Activated naive CD8-positive, alpha-beta T cell treated with anti-CD3 and anti-CD28 coated beads, Interleukin-2, amount 50 U/mL, for 24 hours (primary cell): ENCODE measurements at places on chromosomes 7 and 10.

GRCh38 chr7:74048999-74049599 lies 21.1 kb downstream of the ELN start:
- no peak for DNase-seq

- DNase-seq = no peak
These were observed 207.2 kb downstream of the CELF2 start for GRCh38 chr10:11224792-11225416.

- DNase-seq = no peak
These were observed 3.6 kb downstream of the CLDN15 start for GRCh38 chr7:101233907-101234547.

DNA sequence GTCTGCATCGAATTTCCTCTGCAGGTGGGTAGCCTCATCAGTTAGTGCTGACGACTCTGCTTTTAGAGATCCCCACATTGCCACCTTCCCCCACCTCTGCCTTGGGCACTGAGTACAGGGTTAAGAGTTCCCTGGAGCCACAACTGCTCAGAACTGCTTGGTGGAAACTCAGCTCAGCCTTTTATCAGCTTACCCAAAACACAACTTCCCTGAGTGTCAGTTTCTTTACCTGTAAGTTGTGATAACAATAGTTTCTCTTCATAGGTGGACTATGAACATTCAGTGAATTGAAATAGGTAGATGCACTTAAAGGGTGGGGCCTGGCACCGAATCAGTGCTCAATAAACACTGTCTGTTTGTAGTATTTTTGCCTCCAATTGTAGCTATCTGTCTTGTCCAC lies 11.3 kb downstream of the ASB13 start:
- no peak for DNase-seq

- DNase-seq = no peak
These were observed 516.5 kb downstream of the PHTF2 start for GRCh38 chr7:78315119-78315518.

- no peak for DNase-seq
These were observed 479.9 kb upstream of the AKR1E2 start for GRCh38 chr10:4345877-4346646.

DNA sequence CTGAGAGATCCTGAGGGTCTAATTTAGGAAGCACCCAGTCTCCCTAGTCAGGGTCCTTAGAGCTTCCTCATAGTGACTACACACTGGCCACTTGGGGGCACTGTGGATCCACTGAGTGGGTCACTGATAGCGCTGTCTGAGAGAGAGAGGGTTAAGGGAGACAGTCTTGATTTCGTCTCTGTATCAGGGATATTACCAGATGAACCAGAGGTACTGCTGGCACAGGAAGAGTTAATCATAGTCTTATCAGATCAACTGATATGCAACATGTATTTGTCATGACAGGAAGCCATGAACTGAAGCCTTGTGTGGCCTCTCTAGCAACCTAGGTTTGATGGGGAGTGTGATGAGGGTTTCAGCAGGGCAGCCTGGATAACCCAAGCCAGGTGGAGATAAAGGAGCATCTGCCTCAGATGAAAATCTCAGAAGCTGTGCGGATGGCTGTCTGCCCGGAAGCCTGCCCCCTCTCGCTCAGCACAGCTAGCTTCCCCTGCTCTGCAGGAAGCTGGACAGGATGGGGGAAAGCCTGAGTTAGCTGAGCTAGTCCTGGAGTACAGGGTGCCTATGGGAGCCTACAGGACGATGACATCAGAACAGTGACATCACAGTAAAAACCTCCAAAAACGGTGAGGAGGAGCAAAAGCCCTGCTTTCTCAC lies 214.0 kb upstream of the PRSS1 start:
- DNase-seq = peak; percentile 80

- DNase-seq = no peak
These were observed 199.0 kb upstream of the GRB10 start for GRCh38 chr7:50981743-50982142.

DNA sequence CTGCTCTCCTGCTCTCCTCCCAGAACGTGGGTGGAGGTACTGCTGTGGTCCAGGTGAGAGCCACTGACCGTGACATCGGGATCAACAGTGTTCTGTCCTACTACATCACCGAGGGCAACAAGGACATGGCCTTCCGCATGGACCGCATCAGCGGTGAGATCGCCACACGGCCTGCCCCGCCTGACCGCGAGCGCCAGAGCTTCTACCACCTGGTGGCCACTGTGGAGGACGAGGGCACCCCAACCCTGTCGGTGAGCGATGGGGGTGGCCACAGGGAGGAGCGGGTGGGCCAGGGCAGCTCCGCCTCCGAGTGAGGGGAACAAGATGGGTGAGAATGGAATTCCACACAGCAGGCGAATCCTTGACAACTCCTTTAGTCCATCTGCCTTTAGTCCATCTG lies 22.1 kb upstream of the C10orf105 start:
- no peak for DNase-seq

- no peak for DNase-seq
These were observed 32.0 kb downstream of the AUTS2 start for GRCh38 chr7:69630292-69630691.

GRCh38 chr7:20298486-20298901 lies 32.2 kb upstream of the ITGB8 start:
- DNase-seq = no peak

DNA sequence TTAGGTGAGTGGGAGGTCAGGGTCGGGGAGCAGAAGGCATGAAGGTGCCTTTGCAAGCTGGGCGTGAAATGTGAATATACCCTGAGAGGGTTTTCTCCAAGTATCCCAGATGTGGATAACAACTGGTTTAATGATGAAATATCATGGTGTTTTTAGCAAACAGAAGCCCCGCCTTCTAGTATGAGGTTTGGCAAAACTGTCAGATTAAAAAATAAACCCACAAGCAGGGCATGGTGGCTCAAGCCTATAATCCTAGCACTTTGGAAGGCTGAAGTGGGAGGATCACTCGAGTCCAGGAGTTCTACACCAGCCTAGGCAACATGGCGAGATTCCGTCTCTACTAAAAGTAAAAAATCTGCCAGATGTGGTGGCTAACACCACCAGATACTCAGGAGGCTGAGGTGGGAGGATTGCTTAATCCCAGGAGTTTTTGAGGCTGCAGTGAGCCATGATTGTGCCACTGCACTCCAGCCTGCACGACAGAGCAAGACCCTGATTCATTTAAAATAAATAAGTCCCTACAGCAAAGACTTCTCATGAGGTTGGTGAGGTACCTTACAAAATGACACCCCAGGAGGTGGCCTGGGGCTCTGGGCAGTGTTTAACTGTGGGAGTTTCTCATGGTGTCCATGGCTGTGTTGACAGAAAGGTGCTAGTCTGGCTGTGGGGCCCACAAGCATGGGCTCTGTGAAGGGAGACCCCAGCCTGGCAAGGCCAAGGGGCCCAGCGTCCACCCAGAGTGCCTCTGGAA lies 6.7 kb upstream of the PWWP2B start:
- no peak for DNase-seq

- DNase-seq = no peak
These were observed 54.9 kb downstream of the HK1 start for GRCh38 chr10:69333205-69333604.

DNA sequence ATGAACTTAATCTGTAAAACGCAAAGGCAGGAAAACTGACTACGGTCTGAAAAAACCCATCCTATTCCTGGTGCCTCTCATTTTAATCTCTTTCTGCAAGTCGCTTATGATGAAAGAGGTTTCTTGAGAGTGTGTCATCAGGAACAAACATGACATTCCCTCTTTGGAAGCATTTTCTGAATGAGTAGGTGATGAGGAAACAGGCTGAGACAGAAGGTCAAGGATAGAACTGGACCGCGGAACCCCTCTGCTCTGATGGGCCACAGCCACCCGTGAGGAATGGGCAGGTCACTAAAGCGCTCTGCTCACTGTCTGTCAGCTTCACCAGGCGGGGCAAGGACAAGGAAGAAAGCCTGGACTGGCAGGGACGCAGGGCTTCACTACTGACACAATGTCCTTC lies 28.6 kb downstream of the BEND7 start:
- DNase-seq = no peak

DNA sequence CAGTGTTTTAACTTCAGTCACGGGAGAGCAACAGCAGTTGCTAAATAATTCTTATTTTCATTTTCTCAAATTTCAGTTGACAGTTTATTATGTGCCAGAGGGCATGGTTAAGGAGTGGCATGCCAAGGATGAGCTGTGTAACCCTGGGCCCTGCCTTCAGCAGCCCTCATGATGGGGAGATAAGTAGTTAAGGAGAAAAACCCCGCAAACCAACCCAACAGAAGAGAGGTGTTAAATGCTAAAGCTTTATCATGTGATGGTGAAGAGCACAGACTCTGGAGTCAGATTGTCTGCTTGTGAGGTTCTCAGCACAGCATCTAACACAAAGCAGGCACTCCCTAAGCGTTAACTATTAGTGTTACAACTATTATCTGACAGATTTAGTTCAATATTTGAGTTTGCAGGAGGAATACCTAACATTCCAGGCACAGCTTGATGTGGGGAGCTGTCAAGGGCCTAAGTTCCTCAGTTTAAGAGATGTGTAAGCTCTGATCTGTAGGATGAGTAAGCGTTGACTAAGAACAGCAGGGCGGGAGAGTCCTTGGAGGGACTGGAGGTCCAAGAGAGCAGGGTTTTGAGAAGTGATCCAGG lies 29.6 kb downstream of the STAM start:
- no peak for DNase-seq

DNA sequence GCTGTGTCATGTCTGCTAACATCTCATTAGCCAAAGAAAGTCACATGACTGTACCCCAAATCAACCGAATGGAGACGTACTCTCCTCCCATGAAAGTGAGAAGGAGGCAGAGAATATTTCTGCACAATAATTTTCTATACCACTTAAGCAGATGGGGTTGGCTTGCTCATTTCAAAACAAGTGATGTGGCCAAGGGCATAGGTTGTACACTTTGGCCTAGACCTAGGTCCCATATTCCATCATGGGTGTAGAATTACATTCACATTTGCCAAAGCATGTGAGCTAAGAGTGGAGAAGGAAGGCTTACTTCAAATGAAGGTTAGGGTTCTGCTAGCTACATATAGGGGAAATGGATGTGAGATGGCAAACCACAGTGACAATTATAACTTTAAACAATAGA lies 83.0 kb downstream of the ZNF365 start:
- DNase-seq = no peak
